ENCODE measurements at places on chromosomes 5 and 9.

DNA sequence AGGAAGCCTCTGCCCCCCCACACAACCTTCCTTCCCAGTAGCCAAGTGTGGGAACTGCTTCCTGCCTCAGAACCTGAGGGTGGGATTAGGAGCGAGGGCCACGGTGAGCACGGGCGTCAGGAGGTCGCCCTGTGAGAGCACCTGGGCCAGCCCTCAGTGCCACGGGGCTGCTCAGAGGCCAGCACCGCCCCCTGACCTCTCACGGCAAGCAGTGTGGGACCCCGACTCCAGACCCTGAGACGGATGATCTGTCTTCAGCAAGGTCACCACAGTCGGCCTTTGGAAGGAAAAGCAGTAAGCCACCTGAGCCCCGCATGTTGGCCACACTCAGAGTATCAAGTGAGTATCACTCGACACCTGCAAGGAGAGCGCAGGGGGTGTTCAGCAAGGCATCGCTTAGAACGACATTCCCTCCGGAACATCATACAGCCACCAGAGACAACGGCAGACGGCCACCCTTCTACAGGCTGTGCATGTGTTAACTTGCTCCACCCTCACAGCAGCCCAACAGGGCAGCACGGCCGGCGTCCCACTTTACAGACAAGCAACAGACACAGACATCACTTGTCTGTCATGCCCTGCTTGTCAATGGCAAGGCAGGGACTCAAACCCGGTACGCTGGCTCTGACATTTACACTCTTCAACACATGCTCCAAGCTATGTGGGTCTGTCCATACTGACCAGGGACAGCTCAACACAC lies 50.2 kb downstream of the IPPK start:
- DNase-seq = no peak

DNA sequence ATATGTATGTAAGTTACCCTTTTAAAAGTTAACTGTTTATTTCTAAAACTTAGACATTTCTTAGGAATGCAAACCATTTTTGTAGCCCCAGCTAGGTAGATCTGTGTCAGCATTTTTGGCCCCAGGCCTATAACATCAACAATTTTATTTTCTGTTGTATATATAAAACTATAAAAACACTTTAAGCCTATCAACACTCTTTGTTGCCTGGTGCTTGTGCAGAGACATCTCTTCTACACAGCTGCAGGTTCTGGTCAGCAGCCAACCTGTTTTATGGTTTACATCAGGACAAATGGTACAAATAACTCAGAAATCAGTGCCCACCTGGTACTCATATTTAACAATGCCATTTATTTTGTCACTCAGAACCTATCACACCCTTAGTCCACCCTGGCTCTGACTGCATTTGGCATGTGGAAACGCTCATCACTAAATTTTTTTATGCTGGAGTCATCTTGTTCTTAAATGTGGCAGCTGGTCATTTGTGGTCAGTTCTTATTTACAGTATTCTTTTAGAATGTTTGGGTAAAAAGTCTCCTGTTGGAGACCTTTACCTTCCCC lies 173.4 kb downstream of the DNAH5 start:
- DNase-seq = no peak

DNA sequence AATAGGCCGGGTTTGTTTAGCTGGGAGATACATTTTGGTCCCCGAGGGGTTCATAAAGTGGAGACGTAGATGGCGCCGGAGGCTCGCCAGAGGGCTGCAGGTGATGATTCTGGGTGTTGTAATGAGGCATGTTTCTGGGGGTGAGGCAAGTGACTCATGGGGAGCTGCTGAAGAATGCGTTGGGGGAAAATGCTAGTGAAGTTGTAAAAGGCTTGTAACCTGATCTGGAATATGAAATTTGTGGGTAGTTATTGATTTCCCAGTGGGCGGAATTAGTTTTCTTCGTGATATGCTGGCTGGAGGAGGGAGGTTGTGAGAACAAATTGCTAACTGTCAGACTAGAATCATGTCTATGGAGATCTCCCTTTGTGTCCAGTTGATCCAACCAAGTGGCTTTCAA lies 158.3 kb downstream of the DOCK2 start:
- no peak for DNase-seq

- no peak for DNase-seq
Measured at GRCh38 chr5:39274398-39275085, 55.2 kb upstream of the FYB1 start.

Data from AG09309 (cell line).